HCT116 (cell line): ENCODE measurements at places on chromosomes 13 and 19. TPM values are rescaled to one million over a fixed set of nuclear protein-coding genes. Genes with fewer than 3 reads are reported as not detected.

The ZNF761 gene
- 8.8 TPM for total RNA-seq

DNA sequence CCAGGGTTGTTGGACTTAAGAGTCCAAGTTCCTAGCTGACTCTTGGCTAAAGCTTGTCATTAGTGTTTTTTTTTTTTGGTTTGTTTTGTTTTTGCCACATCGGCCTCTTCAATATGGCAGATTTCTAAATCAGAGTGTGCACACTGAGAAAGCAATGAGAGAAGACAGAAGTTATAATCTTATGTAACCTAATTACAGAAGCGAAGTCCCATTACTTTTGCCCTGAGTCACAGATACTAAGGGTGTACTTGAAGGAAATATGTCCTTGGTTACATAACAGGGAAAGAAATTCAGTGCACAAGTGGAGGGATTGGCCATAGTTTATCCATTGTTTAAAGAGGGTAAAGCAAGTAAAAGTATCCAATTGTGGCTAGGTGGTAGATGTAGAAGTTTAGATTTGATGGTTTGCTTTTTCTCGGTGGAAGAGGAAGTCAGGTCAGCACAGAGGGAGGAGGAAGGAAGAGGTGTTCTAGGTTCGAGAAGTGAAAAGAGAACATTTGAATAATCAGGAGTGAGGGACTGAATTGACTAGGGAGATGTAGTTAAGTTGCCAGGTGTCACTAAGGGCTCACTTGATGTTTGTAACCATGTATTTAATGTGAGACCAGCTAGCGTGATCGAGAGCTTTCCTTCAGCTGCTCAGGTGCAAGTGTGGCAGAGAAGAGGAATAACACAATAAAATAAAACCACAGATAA is 12.2 kb downstream of the GTF2F2 start:
- DNase-seq: no peak

DNA sequence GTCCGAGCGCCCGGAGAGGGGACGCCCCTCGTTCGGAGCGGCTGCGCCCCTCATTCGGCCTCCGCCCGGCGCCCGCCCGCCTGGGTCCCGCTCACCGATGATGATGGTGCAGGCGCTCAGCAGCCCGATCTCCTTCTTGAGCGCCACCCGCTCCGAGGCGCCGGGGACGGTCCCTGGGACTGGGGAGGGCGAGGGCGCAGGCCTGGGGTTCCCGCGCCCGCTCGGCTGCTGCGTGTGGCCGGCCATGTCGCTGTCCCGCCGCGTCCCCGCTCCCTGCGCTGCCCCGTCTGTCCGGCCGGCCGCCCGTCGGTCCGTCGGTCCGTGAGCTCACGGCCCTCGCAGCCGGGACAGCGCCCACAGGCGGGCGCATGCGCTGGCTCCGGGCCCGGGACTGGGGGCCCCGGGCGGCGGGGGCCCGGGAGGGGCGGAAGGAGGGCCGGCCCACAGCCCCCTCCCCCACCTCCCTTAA is at the start of gene SLC7A10:
SLC7A10 (minus strand) TSS at position 393 of the 469 bp plus-strand sequence; CDS start at position 246, 147 bp downstream.
- DNase-seq: no peak

The GPR12 gene
- not detected for total RNA-seq

- no peak for DNase-seq
These were observed 423.3 kb downstream of the MZT1 start for GRCh38 chr13:72303941-72304746.

DNA sequence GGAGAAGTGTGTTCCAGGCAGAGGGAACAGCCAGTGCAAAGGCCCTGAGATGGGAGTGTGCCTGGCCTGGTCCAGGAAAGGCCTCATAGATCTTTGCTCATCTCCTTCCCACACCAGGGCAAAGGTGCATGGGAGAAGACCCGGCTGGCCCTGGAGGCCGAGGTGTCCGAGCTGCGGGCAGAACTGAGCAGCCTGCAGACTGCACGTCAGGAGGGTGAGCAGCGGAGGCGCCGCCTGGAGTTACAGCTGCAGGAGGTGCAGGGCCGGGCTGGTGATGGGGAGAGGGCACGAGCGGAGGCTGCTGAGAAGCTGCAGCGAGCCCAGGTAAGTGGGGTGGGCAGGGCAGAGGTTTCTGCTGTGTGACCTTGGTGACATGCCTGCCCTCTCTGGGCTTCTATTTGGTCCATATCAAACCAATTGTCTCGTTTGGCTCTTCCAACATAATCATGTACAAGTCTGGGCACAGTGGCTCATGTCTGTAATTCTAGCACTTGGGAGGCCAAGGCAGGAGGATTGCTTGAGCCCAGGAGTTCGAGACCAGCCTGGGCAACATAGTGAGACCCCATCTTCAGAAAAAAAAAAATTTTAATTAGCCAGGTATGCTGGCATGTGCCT is 51.1 kb downstream of the KCNC3 start:
- DNase-seq: no peak

DNA sequence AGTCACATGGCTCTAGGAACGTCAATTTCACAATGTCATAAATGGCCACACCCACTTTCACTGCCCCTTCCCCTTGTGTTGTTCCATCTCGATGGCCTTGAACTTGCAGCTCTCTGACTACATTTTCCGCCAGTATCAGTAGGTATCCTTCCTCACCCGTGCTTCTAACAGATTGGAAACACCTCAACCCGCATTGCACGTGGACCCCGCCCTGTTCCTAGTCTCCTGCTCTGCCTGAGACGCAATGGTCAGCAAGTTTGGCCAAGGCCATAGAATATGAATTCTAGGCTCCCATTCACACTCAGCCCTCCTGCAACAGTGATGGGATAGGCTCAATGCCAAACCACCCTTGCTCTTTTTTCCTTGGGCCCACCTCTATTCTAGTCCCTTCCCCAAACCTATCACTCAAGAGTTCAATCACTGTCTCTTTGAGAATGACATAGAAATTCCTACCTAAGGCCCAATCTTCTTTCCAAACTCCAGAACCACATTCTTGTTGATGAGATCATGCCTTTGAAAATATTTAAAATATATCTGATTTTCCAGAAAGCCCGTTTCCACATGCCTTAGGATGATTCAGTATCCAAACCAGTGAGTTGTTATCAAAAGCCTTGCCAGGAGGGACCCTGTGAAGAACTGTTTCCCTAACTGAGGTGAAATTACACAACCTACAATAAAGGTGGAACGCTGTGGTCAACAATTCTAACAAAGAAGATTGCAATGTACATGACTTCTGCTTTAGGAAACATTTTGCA is 334.6 kb downstream of the MYO16 start:
- no peak for DNase-seq

The PSG7 gene
- not detected for total RNA-seq

DNA sequence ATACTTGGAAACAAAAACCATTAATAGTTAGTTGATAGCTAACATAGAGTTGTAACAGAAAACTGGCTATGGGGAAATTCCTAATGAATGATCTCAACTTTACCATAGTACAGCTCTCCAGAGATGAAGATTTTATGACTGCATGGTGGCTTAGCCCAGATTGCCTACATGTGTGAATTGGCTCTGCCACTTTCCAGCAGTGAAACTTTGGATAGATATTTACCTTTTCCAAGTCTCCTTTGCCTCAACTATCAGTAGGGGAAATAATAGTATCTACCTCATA is 161.1 kb downstream of the LACC1 start:
- no peak for DNase-seq

DNA sequence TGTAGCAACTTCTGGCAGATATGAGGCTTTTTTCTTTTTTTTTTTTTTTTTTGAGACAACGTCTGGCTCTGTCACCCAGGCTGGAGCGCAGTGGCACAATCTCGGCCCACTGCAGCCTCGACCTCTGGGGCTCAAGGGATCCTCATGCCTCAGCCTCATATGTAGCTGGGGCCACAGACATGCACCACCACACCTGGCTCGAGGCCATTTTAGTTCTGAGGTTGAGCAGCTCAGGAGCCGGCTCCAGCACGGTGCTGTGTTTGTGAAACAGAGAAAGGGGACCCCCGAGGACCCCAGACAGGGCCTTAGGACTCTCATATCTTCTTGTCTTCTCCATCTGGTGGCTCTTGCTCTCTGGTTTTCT is 3.4 kb upstream of the FLT3LG start:
- DNase-seq: no peak

The CGB5 gene
- not detected for total RNA-seq

GRCh38 chr19:28042516-28042915 is 1170.4 kb downstream of the UQCRFS1 start:
- DNase-seq: no peak

DNA sequence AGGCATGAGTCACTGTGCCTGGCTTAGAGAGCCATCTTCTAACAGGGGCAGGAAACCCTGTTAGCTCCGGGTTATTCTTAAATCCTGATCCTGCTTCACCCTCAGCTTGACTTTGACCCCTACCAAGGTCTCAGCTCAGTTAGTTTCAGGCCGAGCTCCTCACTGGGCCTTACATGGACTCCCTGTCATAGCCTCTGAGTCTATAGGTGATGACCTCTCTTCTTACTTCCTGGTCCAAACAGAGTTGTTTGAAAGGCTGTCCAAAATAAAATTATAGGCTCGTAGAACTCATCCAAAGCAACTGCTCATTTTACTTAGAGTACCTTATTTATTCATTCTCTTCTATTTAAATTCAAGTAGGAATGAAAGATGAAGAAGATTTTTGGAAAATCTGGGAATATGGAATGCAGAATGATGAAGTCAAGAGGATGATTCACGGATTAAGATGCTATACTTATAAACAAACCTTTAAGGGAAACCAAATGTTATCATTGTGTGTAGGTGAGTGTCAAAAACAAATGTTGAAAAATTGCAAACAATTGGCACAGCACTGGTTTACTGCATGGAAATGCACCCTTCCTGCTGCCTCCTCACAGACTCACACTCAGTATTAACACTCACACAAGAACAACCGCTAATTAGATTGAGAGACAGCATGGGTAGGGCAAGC is 174.1 kb downstream of the RGCC start:
- no peak for DNase-seq

The ZNF737 gene
- total RNA-seq: not detected

The PLIN3 gene
- 207 TPM for total RNA-seq

DNA sequence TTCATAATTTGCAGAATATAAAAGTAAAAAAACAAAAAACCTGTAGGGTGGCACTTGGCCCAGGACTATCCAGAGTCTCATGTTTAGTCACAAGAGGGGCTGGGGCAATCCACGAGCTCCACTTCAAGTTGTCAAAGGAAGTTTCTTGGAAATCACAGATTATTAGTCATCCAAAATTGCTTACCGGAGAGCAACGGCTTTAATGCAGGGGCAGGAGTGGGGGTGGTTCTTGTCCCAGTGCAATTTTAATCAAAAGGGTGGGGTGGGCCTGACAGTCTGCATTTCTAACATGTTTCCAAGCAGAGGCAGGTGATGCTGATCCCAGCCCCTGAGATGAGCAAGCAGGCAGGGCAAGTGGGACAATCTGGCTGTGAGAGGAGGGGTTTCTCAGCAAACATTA is 233.9 kb downstream of the ABCC4 start:
- DNase-seq: no peak

- no peak for DNase-seq
These were observed 4.6 kb upstream of the PRKCG start for GRCh38 chr19:53877361-53877766.

GRCh38 chr19:7522923-7523667 is 671 bp downstream of the MCOLN1 start:
- DNase-seq: no peak

The CLIP3 gene
- 1.5 TPM for total RNA-seq

DNA sequence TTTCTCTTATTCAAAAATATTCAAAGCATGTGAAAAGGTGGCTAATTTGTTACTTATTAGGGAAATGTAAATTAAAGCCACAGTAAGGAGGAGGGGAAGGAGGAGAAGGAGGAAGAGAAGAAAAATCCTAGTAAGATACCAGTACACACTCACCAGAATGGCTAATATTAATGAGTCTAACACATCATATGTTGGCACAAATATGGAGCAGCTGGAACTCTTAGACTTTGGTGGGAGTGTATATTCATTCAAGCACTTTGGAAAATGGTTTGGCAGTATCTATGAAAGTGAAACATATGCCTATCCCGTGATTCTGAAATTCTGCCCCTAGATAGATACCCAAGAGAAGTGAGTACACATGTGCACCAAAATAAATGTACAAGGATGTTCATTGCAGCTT is 38.1 kb upstream of the RGCC start:
- DNase-seq: no peak

The AMH gene
- 42.8 TPM for total RNA-seq

DNA sequence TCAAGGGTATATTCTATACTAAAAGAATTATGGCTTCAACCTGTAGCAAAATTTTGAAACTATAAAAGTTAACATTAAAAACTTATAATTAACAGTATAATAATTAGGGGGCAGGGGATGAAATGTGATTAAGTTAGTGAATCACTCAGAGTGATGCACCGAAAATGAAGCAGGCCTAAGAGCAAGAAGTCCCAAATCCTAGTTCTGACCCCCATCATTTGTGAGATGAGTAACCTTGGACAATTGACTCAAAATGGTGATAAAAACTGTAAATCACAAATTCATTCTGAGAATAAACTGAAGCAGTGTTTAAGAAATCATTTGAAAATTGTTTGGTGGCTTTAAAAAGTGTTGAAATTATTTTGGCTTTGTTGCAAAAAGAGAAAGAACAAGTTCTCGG is 56.8 kb downstream of the KLF12 start:
- DNase-seq: no peak

The IL11 gene
- 2.8 TPM for total RNA-seq

DNA sequence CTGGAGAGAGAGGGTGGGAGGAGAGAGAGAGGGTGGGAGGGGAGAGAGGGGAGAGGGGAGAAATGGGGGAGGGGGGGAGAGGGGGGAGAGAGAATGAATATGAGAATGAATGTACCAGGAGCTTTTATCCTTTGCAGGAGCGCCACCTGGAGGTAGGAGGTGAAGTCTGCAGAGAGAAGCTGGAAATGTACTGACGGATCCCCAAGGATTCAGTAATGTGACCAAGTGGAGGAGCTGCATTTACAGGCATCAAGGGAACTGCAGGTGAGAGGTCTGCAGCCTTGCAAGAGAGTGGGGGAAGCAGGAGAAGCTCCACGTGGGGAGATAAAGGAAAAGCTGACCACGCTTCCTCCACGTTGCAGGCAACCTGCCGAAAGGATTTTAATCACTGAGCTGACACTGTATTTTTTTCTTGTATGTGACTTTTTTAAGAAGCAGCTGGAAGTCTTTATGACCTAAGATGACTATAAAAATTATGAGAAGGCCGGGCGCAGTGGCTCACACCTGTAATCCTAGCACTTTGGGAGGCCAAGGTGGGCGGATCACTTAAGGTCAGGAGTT is 33.7 kb downstream of the VSTM1 start:
- DNase-seq: peak; percentile 69

DNA sequence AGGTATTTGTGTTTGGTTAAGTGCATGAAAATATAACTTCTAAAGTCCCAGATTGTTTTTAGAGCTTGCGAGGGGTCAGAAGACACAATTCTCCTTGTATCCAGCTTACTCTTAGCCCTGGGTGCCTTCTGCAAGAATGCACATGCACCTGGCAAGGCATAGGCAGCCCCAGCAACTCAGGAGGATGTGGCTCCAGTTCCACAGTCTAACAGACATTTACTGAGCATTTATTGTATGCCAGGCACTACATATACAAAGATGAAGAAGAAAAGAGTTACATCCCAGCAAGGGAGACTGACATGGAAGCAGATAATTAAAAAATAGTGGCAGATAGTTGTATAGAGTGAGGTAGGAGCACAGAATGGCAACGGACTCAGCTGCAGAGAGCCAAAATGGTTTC is 101.1 kb upstream of the FRY start:
- DNase-seq: no peak

The HRC gene
- not detected for total RNA-seq

- no peak for DNase-seq
These were observed 14.1 kb upstream of the MYH14 start for GRCh38 chr19:50189331-50189730.

The POGLUT2 gene
- 4.8 TPM for total RNA-seq

- DNase-seq: no peak
These were observed 25.3 kb upstream of the CEACAM20 start for GRCh38 chr19:44554641-44555246.

- DNase-seq: no peak
These were observed 688 bp downstream of the ZNF225 start for GRCh38 chr19:44113784-44114390.
